ENCODE measurements at places on chromosomes 2 and 18.

DNA sequence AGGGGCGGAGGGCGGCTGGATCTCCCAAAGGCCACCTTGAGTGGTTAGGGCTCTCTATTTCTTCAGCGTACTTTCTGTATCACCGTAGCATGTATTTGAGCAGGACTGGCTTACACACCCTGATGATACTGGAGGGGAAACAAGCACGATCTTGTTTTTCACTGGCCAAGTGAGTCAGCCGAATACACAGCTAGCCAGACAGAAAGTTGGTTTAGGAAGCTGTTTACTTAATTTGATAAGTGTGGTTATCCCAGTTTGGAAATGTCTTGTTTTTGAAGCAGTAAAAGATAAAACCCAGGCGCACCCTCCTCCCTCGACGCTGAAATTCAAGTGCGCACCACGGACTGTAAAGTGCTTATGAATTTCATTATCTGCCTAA lies 582 bp downstream of the RIOK3 start:
- no peak for DNase-seq

DNA sequence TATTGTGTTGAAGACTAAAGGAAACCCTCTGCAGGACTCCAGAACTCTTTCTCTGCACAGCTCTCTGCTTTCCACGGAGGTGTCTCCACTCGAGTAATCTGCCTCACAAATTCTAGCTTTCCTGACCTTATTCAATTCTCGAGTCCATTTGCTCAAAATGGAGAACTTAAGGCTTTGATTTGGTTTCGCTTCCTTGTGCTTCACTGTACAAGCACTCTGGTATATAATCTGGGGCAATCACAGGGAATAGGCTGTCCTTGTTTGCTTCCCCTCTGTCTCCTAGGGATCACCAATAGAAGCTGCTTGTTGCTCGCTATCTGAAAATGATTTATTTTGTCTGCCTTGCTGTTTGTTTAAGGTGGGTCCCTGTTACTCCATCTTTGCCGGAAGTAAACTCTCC lies 129.1 kb upstream of the DOCK10 start:
- DNase-seq, result no peak

DNA sequence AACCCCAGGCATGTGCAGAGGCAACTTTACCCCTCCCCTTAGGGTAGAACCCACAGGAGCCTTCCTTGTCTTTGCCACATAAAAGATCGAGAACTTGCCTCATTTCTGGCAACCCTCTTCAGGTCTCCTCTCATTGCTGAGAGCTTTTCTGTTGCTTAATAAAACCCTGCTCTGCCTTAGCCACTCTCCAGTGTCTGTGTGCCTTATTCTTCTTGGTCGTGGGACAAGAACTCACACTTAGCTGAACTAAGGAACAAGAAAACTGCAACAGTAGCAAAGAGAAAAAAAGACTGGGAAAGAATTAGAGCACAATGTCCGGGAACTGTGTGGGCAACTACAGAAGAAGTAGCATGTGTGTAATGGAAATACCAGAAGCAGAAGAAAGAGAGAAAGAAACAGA lies 56.2 kb upstream of the SMIM21 start:
- DNase-seq, result no peak

DNA sequence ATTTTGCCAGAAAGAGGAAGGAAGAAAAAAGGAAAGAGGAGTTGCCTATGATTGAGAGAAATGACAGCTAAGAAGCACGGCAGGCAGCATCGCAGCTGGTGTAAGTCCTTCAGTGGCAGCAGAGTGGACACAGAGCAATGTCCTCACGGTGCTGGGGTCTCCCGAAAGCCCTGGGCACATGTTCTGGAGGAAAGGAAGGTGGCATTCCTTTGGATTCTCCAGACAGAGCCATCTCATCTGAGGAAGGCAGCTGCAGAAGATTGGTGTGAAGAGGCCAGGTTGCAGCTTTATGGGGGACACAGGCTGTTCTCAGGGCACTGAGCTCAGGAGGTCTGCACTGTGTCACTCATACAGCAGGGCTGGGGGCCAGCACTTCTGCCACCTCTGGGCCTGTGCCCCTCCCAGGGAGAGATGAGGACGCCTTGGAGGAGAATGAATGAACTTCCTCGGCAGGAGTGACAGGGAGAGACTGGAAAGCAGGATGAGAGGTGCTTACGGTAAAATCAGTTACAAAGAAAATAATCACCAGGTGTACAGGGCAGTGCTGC lies 252.0 kb upstream of the MYT1L start:
- no peak for DNase-seq

GRCh38 chr18:53698907-53699306 lies 525.6 kb downstream of the MBD2 start:
- no peak for DNase-seq

DNA sequence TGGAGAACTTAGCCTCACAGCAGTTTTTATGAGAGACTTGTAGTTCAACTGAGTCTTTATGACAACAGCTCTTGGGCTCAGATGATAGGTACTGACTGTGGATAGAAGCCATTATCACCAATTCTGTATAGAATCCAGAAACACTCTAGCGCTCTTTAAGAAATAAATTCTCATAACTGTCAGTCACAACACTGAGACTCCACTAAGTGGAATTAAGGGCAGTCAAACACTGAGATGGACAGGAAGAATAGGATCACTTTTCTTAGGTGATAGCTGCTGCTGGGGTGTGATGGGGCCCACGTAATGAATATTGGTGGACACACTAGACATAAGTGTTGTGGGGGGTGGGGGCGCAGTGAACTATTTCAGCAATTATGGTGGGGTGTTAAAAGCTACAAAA lies 1691.8 kb upstream of the LRRTM1 start:
- no peak for DNase-seq

- DNase-seq, result no peak
Observed at GRCh38 chr2:191428141-191428540, 182.9 kb downstream of the MYO1B start.

DNA sequence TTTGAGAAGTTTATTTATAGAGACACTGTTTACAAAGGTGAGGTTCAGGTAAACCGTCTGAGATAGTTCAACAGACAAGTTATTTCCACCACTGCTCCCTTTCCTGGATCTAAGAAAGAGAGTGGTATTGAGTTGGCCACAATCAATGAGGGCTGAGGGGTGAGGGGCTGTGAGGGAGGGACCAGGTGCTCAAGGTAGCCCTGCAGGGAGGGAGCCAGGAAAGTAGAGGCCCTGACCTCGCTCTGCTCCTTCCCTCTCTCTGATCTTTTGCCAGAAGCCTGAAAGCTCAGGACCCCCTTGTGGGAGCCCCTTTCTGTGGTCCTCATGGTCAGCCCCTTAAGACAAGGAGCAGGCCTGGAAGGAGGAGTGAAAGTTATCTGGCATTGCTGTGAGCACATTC lies 29.8 kb downstream of the COL4A3 start:
- DNase-seq, result no peak

DNA sequence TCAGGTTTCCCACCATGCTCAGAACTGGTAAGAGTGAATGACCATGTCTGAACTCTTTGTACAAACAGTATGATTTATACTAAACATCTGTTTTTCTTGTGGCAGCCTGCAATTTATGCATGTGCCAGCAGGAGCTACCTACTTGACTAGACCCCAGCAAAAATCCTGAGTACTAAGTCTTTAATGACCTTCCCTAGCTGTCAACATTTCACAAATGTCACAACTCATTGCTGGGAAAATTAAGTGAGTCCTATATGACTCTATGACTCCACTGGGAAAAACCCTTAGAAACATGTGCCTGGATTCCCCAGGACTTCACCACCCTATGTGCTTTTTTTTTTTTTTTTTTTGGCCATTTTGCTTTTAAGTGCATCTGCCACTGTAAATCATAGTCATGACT lies 1225.8 kb downstream of the SUCLG1 start:
- DNase-seq, result no peak

- no peak for DNase-seq
Observed at GRCh38 chr2:112938904-112939303, 27.9 kb downstream of the IL37 start.

DNA sequence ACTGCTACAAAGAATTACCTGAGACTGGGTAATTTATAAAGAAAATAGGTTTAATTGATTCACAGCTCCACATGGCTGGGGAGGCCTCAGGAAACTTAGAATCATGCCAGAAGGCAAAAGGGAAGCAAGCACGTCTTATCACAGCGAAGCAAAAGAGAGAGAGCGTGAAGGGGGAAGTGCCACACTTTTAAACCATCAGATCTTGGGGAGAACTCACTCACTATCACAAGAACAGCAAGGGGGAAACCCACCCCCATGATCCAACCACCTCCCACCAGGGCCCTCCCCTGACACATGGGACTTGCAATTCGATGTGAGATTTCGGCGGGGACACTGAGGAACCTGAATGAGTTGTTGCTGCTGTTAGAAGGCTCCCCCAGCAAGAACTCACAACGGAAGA lies 220.2 kb upstream of the PIEZO2 start:
- no peak for DNase-seq

- DNase-seq, result no peak
Observed at GRCh38 chr2:43441195-43441594, 154.6 kb downstream of the THADA start.

- DNase-seq, result no peak
Observed at GRCh38 chr18:46344416-46345180, 240.4 kb downstream of the HAUS1 start.

- DNase-seq, result no peak
Observed at GRCh38 chr18:23523429-23524212, 20.3 kb downstream of the RMC1 start.

DNA sequence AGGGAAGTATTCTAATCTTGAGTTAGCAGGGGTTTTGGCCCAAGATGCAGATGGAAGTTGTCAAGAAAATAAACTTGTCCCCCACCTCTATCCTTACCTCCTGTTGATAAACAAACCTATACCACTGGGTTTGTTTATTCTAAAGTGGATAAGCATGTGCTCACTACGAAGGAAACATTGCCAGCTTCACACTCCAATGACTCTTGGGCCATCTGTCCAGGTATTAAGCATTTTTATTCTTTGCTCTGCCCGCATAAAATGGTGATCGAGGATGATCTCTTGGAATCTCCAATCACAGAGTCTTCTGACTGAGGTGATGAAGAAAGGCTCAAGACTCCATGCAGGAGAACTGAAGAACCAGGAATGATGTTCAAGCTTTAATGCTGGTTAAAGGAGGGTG lies 1908.4 kb upstream of the PIK3C3 start:
- no peak for DNase-seq

DNA sequence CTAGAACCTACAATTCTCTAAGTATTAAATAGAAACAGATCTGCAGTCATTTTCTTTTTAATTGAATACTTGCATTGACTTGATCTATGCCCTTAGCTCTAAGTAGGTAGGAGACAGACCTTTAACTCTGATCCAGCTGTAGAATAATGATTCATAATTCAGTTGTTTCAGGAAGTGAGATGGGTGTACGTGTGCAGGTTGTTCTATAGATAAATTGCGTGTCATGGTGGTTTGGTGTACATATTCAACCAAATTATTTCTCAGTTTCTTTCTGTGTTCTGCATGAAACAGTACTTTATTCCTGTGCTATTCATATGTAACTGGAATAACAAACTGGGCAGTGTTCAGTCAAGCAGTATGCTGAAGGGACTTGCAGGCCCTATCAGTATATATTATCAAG lies 34.3 kb upstream of the CD226 start:
- no peak for DNase-seq

GRCh38 chr2:241744028-241744754 lies 9.8 kb downstream of the D2HGDH start:
- DNase-seq, result no peak

- no peak for DNase-seq
Observed at GRCh38 chr18:27763936-27764335, 413.0 kb downstream of the CDH2 start.

- DNase-seq, result no peak
Observed at GRCh38 chr18:74503137-74503536, 7.0 kb downstream of the CNDP2 start.

GRCh38 chr18:63410792-63411191 lies 11.5 kb downstream of the VPS4B start:
- no peak for DNase-seq

DNA sequence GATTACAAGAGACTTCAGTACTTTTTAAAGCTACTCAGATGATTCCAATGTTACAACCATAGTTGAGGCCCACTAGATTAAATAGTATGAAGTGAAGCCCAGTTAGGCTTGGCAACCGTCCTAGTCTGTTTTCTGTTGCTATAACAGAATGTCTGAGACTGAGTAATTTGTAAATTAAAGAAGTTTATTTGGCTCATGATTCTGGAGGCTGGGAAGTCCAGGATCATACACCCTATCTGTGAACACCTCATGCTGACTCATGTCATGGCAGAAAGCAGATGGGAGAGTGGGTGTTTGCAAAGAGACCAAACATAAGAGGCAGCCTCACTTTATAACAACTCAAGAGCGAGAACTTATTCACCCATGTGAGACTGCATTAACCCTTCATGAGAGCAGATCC lies 63.1 kb downstream of the CCDC150 start:
- no peak for DNase-seq

DNA sequence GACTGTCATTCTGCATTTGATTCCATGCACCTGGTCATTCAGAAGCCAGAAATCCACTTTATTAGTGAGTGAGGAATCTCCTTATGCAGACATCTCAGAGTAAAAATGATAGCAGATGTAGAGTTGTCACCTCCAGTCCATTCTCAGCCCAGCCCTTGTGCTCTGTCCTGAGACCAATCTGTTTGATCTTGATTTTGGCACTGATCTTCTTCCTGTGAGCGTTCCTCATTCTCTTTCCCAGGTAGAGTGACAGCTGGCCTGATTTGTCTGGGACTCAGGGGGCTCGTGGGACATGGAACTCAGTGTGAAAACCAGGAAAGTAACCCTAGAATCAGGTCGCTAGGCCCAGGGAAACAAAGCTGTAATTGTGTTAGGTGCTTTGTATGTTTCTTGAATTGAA lies 8.9 kb downstream of the ARHGAP25 start:
- DNase-seq, result no peak

GRCh38 chr18:23934863-23935262 lies 79.7 kb upstream of the TTC39C start:
- DNase-seq, result no peak

DNA sequence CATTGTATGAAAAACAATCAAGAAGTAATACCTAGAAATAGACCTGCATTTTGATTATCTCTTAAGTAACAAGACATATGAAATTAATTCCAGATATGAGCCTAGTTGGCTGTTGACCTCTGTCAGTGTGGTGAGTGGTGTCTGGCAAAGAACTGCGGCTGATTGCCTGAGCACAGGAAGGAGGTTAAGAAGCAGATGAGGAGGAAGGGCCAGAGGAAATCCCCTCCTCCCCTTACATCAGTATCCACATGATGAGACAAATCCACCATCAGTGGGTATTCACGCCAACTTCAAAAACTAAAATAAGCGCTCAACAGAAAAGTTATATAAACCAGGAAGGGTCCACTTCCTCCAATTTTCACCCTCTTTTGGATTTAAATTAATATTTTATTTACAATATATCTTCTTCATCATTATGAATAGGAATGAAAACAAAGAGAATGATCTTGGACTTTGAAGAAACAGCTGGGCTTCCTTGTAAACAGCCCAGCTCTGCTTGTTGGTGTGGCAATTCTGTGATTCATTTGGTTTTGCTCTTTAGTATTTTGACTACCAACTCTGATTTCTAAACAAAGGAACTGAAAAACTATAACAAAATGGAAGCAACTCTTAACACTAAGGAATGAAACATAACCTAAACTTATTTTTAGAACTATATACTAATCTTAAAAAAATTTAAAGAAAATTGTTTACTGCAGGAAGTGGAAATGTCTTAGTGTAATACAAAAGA lies 27.3 kb downstream of the RFTN2 start:
- DNase-seq, result no peak
